Smooth muscle cell of trachea (primary cell): ENCODE measurements at places on chromosomes 12 and 14. TPM values are rescaled to one million over a fixed set of nuclear protein-coding genes. Genes with fewer than 3 reads are reported as not detected.

ESR2 gene
- 0.29 and 0.50 TPM in 2 replicates for total RNA-seq

HIF1A gene
- total RNA-seq, result 303 and 338 TPM in 2 replicates

PLXNC1 gene
- total RNA-seq, result 6.8 and 27.5 TPM in 2 replicates

TSPAN9 gene
- total RNA-seq, result 14.5 and 42.2 TPM in 2 replicates

DNAJC22 gene
- 1.8 and 3.3 TPM in 2 replicates for total RNA-seq

TMEM30B gene
- total RNA-seq, result 6.3 and 6.4 TPM in 2 replicates

SLC5A8 gene
- not detected in 2 replicates for total RNA-seq

CLEC1B gene
- total RNA-seq, result not detected in 2 replicates

CLEC2B gene
- 14.2 and 19.3 TPM in 2 replicates for total RNA-seq

ABHD4 gene
- total RNA-seq, result 26.6 and 35.7 TPM in 2 replicates

GPR84 gene
- not detected in 2 replicates for total RNA-seq

MIPOL1 gene
- 7.9 and 13.2 TPM in 2 replicates for total RNA-seq

ARF3 gene
- 37.1 and 45.2 TPM in 2 replicates for total RNA-seq

PLEKHD1 gene
- total RNA-seq, result under 0.01 TPM in 2 replicates

LRRK2 gene
- 12.1 and 15.3 TPM in 2 replicates for total RNA-seq

ITPK1 gene
- 9.3 and 11.7 TPM in 2 replicates for total RNA-seq

SLC4A8 gene
- total RNA-seq, result 4.5 and 10.3 TPM in 2 replicates

PTHLH gene
- total RNA-seq, result 0.83 and 1.9 TPM in 2 replicates

OR4E1 gene
- total RNA-seq, result not detected in 2 replicates
